ENCODE measurements at places on chromosomes 5 and 9. TPM values are rescaled to one million over a fixed set of nuclear protein-coding genes. Genes with fewer than 3 reads are reported as not detected.

GRCh38 chr5:125093776-125094175 lies 347.3 kb upstream of the ZNF608 start:
- no peak for DNase-seq

DNA sequence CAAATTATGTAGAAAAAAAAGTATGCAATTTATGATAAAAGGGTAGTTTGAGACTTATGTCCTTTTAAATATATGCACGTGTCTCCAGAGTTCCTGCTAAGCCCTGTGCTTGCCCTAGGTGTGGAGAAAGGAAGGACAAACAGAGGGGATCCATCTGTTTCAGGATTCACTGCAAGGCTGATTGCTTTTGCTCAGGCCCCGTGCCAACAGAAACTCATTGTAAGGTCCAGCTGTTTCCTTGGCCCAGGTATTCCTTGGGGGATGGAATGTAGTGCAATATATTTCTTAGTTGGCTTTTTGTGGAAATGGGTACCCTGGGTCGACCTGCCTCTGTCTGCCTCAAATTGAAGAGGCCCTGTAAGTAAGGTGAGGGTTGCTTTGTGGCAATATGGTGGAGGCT lies 268.6 kb upstream of the CLINT1 start:
- no peak for DNase-seq

- no peak for DNase-seq
Observed at GRCh38 chr5:155915601-155916000, 411.4 kb upstream of the SGCD start.

Gene PPP1R26
- polyA plus RNA-seq = 35.0 TPM

GRCh38 chr5:127652952-127653611 lies 4.2 kb downstream of the CTXN3 start:
- DNase-seq = no peak

Gene GABRP
- 1.3 TPM for polyA plus RNA-seq

DNA sequence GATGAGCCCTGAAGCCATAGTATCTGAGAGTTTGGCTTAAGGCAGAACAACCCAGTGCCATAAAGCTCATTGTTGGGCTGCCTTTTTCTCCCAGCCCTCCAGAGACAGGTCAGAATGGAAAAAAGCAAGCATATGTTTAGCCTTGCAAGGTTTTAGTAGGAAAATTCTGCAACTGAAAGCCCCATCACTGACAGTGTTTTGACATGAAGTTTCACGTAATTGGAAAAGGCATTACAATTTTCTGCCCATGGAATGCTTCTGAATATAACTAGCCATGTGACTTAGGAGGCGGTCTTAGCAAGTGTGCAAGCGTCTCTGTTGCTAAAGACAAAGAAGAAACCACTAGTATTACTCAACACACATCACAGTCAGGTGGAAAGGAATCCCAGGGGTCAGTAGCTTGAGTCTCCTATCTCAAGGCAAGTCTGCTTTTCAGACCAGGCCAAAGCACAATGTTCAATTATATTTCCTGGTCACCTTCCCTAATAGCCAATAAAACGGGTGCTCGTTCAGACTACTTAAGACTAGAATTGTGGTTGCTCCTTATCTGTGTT lies 117.6 kb downstream of the CARTPT start:
- no peak for DNase-seq

- DNase-seq = no peak
Observed at GRCh38 chr9:123550797-123551196, 194.8 kb downstream of the CRB2 start.
